SK-N-SH (cell line): ENCODE measurements at places on chromosomes 2 and 18. TPM values are rescaled to one million over a fixed set of nuclear protein-coding genes. Genes with fewer than 3 reads are reported as not detected.

The CIB4 gene
- polyA plus RNA-seq, result not detected in 2 replicates

The TDRD15 gene
- polyA plus RNA-seq, result not detected in 2 replicates

The SGPP2 gene
- polyA plus RNA-seq, result 0.03 TPM in 2 replicates

The SNTG2 gene
- polyA plus RNA-seq, result not detected in 2 replicates

The TUBB6 gene
- polyA plus RNA-seq, result 285 and 387 TPM in 2 replicates

The COL5A2 gene
- 18.7 and 20.4 TPM in 2 replicates for polyA plus RNA-seq

The MYO5B gene
- polyA plus RNA-seq, result 1.2 and 1.3 TPM in 2 replicates

- no peak for DNase-seq
- no peaks in the 10 kb centered on the region for H3K4me1 ChIP-seq
- H3K27ac ChIP-seq, result no peak overlapping the region
- H3K4me3 ChIP-seq, result no peak overlapping the region
- H3K27me3 ChIP-seq, result peaks cover 37% of the 10 kb centered on the region
- H3K36me3 ChIP-seq, result no peaks in the 10 kb centered on the region
Measured at GRCh38 chr18:22552254-22552653, 134.5 kb upstream of the CTAGE1 start.

DNA sequence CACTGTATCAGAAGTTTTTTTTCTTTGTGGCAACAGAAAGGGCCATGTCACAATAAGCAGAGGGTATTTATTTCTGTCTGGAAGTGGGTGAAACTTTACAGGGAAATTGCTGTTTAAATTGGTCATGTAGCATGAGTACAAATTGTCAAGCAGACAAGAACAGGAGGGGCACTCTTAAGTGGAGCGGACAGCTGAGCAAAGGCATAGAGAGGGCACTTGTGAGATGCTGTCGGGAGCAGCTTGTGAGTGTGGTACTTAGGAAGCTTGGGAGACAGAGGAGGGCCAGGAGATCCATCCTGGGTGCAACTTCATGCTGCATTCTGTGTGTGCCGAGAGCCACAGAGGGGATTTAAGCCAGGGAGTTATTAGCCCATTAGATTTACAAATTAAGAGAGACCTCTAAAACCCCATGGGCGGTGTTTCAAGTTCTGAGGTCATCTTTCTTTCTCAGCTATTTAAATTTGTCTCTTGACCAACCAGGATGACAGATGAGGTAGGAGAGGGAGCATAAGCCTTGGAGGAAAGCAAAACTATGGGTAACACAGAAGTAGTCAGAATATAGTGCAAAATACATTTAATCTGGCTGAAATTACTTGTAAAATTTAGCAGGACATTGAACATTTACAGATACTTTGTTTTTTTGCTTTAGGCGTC lies 30.4 kb downstream of the INPP4A start:
- no peak overlapping the region for H3K4me3 ChIP-seq
- H3K36me3 ChIP-seq, result no peaks in the 10 kb centered on the region
- no peak overlapping the region for H3K27ac ChIP-seq
- H3K4me1 ChIP-seq, result peaks cover 32% of the 10 kb centered on the region

GRCh38 chr2:29001806-29002205 lies 20.7 kb downstream of the TOGARAM2 start:
- no peaks in the 10 kb centered on the region for H3K4me1 ChIP-seq
- DNase-seq, result no peak
- H3K27ac ChIP-seq, result no peak overlapping the region
- no peaks in the 10 kb centered on the region for H3K36me3 ChIP-seq
- no peaks in the 10 kb centered on the region for H3K27me3 ChIP-seq

DNA sequence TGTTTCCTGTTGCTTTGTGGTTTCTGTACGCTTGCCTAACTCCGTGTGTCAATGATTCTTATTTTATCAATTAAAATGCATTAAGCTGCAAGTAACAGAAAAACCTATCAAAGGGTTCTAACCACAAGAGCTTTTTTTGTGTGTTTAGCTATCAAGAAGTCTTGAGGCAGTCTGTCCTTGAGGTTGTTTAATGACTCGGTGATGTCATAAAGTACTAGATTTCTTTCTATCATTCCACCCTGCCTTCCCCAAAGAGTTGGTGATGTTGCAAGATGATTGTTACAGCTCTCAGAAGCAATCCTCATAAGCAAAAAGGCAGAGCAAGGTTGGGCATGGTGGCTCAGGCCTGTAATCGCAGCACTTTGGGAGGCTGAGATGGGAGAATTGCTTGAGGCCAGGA lies 51.9 kb upstream of the SPTBN1 start:
- no peaks in the 10 kb centered on the region for H3K27me3 ChIP-seq
- no peaks in the 10 kb centered on the region; the same call in 1 of the 2 replicates for H3K4me1 ChIP-seq
- H3K27ac ChIP-seq, result no peak overlapping the region
- no peak for DNase-seq

DNA sequence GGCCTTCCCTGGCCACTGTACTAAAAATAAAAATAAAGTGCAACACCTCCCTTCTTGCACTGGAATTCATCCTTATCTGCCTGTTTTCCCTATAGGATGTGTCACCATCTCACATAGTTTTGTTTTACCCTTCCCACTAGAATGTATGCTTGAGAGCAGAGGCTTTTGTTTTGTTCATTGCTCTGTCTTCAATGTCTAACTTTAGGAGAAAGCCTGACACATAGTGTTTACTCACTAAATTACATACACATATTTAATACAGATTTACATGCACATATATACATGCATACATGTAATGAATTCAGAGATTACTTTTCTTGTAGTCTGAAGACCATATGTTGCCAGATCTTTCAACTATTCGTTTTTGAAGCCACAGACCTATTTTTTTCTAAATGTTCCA lies 23.0 kb downstream of the CD302 start:
- no peak overlapping the region for H3K4me3 ChIP-seq
- H3K27ac ChIP-seq, result no peak overlapping the region
- peaks cover 38% of the 10 kb centered on the region for H3K36me3 ChIP-seq

GRCh38 chr18:39481281-39481680 lies 1915.7 kb upstream of the CELF4 start:
- H3K27me3 ChIP-seq, result no peaks in the 10 kb centered on the region
- H3K4me3 ChIP-seq, result no peak overlapping the region
- no peak overlapping the region for H3K27ac ChIP-seq
- H3K4me1 ChIP-seq, result no peaks in the 10 kb centered on the region; the same call in 1 of the 2 replicates

GRCh38 chr2:222982010-222982908 lies 69.7 kb upstream of the KCNE4 start:
- H3K36me3 ChIP-seq, result no peaks in the 10 kb centered on the region
- peak; percentile 31 for DNase-seq
- H3K27me3 ChIP-seq, result no peaks in the 10 kb centered on the region
- H3K27ac ChIP-seq, result peak overlapping the region; percentile 42; the same call in 1 of the 2 replicates
- H3K4me1 ChIP-seq, result peaks cover 7% of the 10 kb centered on the region; the same call in 1 of the 2 replicates
